ENCODE measurements at places on chromosomes 3 and 15. TPM values are rescaled to one million over a fixed set of nuclear protein-coding genes. Genes with fewer than 3 reads are reported as not detected.

GRCh38 chr3:100458814-100459213 lies 33.6 kb upstream of the TMEM45A start:
- DNase-seq: no peak

GRCh38 chr3:105866656-105867653 lies 1.9 kb downstream of the CBLB start:
- DNase-seq: peak; percentile 34

GRCh38 chr15:73899197-73900094 lies 26.1 kb downstream of the TBC1D21 start:
- DNase-seq: no peak

DNA sequence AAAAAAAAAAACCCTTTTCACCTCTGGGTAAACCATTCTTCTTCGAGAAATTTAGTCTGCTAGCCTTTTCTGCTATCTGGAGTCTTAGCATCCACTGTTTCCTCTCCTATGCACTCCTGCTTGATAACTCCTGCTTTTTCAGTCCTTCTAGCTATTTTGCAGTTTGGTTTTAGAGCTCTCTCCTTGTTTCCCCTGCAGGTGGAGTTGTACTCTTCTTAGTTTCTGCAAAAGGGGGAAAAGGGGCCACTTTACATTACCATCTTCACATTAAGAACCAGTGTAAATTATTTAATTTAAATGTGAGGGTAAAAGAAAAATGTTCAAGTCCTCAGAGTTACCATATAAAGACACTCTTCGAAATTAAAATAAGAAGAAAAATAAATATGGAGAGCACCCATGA lies 23.6 kb upstream of the MYLK start:
- DNase-seq: no peak

DNA sequence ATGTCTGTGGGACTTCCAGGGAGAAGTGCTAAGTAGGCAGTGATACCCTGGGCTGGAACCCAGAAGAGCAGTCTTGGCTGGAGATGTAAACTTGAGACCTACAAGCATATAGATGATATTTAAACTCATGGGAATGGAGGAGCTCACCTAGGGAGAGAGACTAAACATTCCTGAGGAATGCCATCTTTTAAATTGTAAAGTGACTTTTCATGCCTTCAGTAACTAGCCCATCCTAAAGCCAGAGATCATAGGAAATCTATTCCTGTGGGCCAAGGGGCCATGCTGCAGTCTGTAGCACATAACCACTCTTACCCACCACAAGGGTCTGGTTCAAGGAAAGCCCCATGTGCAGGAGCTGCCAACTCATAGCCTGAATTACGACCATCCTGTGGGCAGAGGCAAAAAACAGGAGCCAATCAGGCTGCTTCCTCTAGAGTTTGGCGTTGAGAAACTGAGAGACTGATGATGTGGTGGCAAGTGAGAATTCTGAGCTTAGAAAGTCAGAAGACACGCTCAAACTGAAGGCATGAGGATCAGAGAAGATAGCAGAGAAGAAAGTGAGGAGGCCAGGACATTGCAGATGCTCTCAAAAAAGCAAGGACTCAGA lies 37.5 kb downstream of the CTDSPL start:
- DNase-seq: no peak

Gene BUB1B
- polyA plus RNA-seq: 7.8 TPM

Gene CYP8B1
- polyA plus RNA-seq: 0.05 TPM

Gene DZIP1L
- 7.1 TPM for polyA plus RNA-seq

DNA sequence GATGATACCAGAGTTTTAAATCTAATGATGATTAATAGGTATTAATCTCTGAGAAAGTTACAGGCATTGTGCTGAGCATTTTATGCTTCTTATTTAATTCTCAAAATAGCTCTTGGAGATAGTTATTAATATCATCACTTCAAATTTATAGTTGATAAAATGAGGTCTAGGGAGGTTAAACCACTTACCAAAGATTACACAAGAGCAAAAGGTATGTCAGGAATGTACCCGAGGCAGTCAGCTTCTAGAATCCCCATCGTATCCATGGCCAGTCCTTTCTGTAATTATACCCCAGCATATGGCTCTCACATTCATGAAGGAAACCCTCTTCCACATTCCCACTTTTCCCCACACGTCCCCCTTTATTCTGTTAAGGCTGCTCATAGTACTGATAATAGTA lies 421.3 kb downstream of the PYDC2 start:
- DNase-seq: no peak

Gene GASK1A
- polyA plus RNA-seq: 6.1 TPM

Gene DUOXA2
- not detected for polyA plus RNA-seq

Gene PLCH1
- polyA plus RNA-seq: 0.41 TPM

DNA sequence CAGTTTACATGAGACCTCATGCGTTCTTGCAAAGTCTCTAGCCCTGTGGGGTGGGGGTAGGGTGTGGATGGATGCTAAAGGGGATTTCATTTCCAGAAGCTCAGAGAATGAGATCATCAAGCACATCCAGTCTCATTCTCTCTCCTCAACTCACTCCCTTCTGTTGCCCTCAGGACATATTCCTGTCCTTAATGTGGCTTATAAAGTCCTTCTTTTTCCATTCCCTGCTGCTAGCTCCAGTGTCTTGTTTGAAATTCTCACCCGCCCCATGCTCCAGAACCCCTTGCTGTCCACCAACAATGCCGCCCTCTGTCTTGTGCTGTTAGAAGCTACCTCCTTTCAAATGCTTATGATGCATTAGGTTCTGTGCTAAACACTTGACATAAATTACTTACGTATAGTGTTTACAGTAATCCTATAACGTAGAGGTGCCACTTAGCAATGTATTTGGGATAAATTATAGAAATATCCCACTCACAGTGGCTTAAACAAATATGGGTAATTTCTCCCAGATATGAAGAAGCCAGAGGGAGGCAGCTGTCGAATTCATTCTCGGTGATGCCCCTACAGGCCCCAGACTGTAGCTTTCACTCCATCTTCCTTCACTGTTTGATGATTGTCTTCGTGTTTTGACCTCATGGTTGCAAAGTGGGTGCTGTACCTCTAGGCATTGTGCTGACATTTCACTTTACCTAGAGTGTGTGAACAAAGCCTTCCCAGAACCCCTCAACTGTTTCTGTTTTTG lies 273.1 kb upstream of the TBL1XR1 start:
- no peak for DNase-seq

Data from hindlimb muscle (tissue), 1 donor.